IMR-90 (cell line): ENCODE measurements at places on chromosomes 16 and 17. TPM values are rescaled to one million over a fixed set of nuclear protein-coding genes. Genes with fewer than 3 reads are reported as not detected.

Gene ACAP1
- under 0.01 and 0.83 TPM in 2 replicates for total RNA-seq

Gene UBB
- total RNA-seq = 3,383 and 4,283 TPM in 2 replicates

GRCh38 chr17:78110363-78111015 lies 18.1 kb downstream of the TMC6 start:
- no peak for DNase-seq

- peak; percentile 100 for DNase-seq
These were observed 14.2 kb downstream of the B4GALNT2 start for GRCh38 chr17:49146620-49147306.

DNA sequence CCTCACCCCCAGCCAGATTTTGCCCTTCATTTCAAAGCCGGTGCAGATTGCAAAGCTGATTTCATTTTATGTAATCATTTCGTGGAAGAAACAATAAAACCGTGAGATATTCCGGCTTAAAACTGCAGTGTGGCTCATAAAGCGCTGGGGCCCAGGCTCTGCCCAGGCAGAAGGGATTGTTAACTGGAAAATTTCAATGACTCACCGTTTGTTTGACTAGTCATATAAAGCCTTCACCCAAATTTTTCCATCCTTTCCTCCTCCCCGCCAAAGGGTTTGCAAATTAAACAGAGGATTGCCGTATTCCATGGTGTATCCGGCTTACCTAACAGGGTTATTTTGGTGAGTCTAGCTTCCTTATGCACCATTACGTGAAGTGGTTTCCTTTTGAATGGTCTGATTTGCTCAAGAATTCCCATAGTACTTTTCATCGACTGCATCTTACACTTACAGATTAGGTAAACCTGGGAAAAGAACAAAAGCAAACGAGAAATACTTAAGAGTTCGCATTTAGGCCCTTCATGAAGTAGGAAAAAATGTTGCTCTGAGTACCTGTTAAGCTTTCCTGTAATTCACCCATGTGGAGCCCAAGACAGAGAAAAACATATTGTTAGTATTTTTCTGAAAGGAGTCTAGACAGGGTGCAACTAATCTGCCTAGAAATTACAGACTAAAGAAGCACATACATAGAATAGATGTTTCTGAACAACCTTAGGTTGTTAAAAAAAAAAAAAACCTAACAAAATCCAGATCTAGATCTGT lies 949 bp upstream of the GSPT1 start:
- peak; percentile 41 for DNase-seq

- no peak for DNase-seq
These were observed 430 bp downstream of the BCAS3 start for GRCh38 chr17:60678118-60678444.

DNA sequence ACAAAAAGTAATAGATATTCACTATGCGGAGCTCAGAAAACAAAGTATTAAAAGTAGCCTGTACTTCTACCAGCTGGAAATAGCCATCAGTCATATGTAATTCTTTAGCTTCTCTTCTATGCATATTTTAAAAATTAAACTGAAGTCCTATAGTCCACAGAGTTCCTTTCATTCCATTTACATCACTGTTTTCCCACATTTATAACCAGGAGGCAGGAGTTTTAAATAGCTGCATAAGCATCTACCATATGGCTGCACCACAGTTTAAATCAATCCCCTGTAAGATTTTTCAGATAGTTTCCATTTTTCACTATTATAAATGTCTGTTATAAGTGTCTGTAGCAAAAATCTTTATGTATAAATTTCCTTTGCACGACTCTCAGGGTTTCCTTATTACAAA lies 45.1 kb downstream of the ZFHX3 start:
- peak; percentile 74 for DNase-seq

GRCh38 chr16:84074721-84075120 lies 32.1 kb upstream of the SLC38A8 start:
- DNase-seq = no peak

DNA sequence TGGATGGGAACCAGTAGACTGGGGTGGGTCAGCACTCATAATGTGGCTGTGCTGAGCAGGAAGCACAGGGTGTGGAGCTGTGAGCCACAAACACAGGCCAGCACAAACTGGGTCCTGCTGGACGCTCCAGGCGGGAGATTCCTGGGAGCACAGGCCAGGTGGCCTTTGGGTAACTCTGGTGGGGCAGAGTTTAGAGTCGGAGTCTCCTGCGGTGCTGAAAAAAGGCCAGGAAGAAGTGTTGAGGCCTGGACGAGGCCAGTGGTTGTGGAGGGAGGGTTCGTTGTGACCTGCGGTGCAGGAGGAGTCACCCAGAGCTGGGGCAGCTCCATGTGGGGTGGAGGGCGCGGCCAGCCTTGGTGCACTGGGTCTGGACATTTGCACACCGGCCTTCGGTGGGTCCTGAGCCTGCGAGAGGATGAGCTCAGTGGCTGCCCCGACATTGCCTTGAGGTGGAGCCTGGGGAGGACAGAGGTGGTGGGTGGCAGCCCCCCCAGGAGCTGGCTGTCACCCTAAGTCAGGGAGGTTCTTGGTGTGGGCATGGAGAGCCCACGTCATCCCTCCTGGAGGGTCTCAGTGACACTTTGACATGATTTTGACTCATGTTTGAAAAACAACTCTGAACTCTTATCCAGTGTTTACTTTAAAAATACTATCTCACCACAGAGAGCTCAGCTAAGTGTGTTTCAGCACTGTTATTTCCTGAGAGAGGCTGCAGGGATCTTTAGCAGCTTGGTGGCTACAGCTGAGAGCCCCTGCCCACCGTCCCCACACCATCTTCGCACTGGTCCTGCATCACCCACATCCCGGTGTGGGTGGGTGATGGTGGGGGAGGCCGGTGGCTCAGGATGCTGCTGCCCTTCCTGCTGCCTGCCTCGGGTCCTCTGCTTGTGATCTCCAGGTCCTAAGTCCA lies 98.7 kb downstream of the NPIPB11 start:
- peak; percentile 79 for DNase-seq

DNA sequence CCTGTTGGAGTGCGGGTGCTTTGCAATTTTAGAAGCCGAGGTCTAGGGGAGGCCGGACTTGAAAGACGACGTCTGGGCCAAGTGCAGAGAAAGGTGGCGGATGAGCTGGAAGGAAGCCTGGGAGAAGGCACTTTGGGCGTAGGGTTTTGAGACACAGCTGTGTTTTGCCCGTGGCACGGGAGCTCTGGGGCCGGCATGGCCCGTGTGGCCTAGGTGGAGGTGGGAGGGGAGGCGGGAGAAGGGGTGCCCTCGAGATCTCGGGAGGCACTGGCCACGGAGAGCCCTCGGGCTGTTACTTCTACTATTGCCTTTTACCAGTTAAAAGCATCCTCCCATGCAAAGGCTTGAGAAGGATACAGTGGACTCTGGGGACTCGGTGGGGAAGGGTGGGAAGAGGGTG lies 161.9 kb downstream of the FOXL1 start:
- no peak for DNase-seq

DNA sequence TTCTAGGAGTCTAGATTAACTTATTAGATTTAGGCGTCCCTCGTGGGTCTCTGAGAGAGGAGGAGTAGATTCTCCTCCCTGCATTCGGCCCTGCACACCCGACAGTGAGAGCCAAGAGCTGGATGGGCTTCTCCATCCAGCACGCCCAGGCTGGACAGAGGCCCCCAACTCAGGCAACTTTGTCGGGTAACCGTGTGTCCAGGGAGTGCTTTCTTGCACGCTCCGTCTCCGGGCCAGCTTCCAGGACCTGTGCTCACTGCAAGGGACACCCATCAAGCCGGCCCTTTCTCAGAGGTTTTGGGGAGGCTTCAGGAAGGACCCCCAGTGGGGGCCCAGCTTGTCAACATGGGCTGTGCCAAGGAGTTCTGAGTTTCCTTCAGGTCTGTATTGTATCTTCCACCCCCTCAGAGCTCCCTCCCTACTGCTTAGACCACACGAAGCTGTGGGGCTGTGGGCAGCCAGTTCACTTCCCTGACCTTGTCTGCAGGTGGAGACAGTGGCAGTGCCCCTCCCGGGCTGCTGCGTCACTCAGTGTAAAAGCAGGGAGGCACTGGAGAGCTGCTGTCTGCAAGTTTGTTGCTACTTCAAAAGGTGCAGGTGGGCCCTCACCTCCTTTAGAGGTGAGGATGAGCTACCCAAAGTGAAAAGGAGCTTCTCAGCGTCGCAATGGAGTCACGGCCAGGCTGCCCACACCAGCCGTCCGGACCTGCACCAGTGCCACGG lies 24.0 kb upstream of the C16orf78 start:
- no peak for DNase-seq

GRCh38 chr16:68652659-68653058 lies 7.5 kb downstream of the CDH3 start:
- no peak for DNase-seq

GRCh38 chr16:26382586-26382985 lies 684.1 kb upstream of the C16orf82 start:
- DNase-seq = no peak
